ENCODE measurements at places on chromosomes 7 and 10.

DNA sequence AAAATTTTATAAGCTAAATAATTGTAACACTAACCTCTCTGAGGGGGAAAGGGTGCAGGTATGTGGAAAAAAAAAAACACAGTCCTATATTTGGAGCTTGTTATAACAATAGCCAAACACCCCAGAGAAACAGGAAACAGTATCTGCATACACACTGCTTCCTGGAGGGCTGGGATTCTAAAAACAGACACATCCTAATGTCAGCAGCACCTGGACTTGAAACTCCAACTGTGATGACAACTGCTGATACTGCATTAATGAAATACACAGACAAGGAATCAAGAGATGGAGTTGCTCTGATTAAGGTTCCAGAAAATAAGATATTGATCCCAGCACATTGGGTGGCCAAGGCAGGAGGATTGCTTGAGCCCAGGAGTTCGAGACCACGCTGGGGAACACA lies 9.3 kb downstream of the DAGLB start:
- DNase-seq, result no peak

- DNase-seq, result no peak
Measured at GRCh38 chr10:78559661-78560340, 509.0 kb upstream of the ZMIZ1 start.

DNA sequence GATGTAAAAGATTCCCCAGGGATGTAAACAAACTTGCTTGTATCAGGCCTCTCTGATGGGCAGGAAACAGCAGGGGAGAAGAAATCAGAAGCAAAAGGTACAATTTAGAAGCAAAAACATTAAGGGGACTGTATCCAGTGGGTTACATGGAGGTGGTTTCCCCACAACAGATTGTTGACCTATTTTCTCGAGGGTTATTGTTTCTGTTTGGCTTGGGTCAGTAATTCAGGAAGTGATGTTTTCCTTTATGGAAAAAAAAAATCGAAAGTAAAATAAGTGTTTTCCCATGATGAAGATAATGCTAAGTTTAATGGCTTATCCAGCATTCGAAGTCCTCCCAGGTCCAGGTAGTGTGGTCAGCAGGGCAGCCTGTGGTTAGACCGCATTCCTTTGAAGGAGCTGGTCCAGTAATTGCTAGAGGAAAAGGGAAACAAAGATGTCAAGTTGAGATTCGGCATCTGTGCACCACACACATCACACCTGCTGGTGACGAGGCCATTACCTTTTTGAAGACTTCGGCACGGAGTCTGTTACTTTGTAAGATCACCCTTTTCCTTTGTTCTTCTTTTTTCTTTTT lies 37.3 kb upstream of the ADAM12 start:
- no peak for DNase-seq

GRCh38 chr10:48550071-48550691 lies 54.7 kb downstream of the ARHGAP22 start:
- no peak for DNase-seq

GRCh38 chr10:7592627-7593026 lies 74.1 kb downstream of the ITIH5 start:
- no peak for DNase-seq

- no peak for DNase-seq
Measured at GRCh38 chr7:149494738-149495368, 2.8 kb downstream of the ZNF746 start.

DNA sequence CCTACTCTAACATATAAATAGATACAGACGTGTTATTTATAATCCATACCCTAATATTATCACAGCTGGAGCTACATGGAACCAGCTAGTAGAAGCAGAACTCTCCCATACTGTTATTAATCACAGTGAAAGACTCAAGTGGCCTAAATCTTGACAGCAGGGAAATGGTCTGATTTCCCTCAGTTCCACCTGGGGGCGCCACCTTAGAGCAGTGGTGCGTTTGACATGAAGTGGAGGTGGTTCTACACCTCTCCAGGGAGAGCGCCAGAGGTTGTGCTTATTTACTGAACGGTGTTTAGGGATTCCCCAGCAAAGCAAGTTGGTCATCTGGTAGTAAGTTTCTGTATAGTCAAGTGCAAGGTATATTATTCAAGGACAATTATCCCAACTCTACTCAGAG lies 17.6 kb downstream of the DNTT start:
- no peak for DNase-seq

DNA sequence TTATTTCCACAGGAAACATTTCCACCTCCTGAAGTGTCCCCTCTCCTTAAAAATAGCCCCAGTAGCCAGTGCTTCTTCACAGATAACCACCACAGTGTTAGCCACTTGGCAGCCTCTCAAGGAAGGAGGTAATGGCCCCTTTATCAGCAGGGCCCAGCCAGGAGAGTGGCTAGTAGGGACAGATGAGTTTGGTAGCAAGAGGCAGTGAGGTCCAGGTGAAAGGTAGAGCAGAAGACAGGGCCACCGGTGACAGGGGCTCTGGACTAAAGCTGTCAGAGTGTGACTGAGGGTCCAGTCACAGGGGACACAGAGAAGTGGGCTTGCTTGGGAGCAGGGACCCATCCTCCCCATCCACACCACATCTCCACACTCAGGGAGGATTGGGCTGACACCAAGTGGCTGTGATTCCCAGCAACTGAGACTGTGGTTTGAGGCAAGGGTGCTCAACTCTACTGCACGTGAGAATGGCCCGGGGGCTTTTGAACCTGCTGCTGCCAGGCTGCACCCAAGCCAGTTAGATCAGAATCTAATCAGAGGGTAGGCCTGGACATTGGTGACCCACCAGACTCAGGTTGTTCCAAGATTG lies 52.2 kb downstream of the C10orf120 start:
- DNase-seq, result no peak

DNA sequence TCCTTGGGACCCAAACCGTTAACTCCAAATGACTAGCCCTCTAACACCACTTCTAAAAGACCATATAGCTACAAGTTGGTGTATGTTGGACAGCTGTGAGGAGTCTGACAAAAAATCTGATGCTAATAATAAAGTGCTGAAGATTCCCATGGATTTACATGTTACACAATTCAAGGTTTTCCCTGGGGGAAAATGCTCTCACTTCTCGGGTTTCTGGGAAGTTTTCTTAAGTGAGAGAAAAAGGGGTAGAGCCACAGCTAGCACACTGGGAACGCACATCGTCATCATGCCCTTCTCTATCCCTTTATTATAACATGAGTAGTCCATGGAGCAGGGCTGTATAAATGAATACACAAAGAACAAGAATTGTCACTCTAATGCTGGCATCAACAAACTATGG lies 162.1 kb downstream of the CHCHD3 start:
- DNase-seq, result no peak

- DNase-seq, result peak; percentile 83
Measured at GRCh38 chr7:150735596-150736358, 1.4 kb upstream of the GIMAP5 start.
